ENCODE measurements at places on chromosomes 1 and 21.
A peak's percentile ranks its signal among the peaks of the same experiment; 100 is the strongest.

- no peak for DNase-seq
These were observed 21.6 kb upstream of the ABCA4 start for GRCh38 chr1:94142583-94142982.

- DNase-seq: no peak
These were observed 236.6 kb downstream of the DYRK1A start for GRCh38 chr21:37603129-37603528.

- no peak for DNase-seq
These were observed 725.3 kb upstream of the NCAM2 start for GRCh38 chr21:20272791-20273362.

DNA sequence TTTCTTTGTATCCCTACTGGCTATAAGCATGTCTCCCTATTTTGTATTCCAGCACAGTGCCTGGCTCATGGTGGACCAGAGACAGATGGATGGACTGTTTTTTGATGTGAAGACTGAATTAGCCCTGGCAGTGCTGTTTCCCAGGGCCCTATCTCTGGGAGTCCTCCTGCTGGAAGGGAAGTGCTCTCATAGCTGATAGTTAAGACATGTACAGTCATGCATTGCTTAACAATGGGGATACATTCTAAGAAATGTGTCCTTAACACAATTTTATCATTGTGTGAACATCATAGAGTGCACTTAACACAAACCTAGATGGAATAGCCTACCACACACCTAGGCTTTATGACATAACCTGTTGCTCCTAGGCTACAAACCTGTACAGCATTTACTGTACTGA is 21.1 kb downstream of the TLCD4 start:
- no peak for DNase-seq

GRCh38 chr21:26587736-26588201 is 14.7 kb upstream of the CYYR1 start:
- DNase-seq: peak; percentile 91

DNA sequence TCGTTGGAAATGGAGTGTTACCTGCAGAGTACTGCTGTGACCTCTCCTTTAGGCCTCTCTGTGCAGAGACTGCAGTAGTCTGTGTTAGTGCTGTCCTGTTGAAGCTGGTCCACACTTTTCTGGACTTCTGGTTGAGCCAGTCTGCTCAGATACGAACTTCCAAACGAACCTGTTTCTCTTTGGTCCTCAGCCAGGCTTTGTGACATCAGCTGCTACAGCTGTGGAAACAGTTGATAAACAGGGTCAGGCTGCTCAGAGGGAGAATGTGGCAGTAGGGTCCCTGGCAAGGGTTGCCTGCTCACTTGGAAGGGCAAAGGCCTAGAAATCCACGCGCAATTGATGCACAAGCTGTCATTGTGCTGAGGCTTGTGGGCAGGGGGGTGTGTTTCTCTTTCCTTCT is 98.8 kb downstream of the NOS1AP start:
- DNase-seq: peak; percentile 14

DNA sequence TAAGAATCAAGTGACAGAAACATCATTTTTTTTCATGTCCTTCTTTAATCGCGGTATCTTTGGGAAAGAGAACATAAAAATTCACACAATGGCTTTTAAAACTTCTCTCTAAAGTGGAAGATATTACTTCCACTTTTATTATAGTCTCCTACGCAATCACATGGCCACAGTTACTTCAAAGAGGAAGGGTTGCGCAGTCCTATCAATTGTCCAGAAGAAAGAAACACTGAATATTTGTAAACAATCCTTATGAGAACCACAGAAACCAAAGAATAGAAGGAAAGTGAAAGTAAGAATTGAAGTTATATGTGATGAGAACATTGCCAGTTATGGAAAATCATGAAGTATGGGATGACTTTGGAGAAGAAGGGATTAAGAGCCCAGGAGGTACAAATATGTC is 32.6 kb downstream of the CFH start:
- no peak for DNase-seq

Measured in muscle of back (tissue), 13 donors.